Activated CD4-positive, alpha-beta memory T cell treated with anti-CD3 and anti-CD28 coated beads for 36 hours (primary cell): ENCODE measurements at places on chromosomes 5 and 9.

GRCh38 chr5:57855831-57856230 is 373.2 kb upstream of the ACTBL2 start:
- no peak for DNase-seq

GRCh38 chr5:168234133-168234532 is 57.3 kb upstream of the WWC1 start:
- no peak for DNase-seq

DNA sequence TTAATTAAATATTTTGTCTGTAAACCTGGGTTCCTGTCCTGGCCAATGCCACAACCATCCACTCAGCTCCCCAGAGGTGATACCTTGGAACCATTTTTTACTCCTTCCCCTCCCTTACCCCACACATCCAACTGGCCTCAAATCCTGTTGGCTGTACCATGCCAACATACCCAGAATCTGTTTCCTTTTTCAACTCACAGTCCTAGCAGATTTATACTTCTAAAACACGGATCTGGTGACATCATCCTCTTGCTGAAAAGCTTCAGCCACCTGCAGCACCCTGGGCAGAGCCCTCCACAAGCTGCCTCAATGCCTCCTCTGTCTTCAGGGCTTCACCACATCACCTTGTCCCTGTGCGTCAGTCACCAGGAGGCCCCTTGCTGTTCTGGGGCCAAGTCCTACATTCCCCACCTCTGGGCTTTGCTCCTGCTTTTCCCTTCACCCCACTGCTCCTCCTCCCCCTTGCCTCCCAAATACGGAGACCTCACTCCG is 14.9 kb downstream of the SEMA6A start:
- DNase-seq: no peak

- peak; percentile 15 for DNase-seq
Observed at GRCh38 chr9:70120834-70121510, 77.3 kb downstream of the MAMDC2 start.

DNA sequence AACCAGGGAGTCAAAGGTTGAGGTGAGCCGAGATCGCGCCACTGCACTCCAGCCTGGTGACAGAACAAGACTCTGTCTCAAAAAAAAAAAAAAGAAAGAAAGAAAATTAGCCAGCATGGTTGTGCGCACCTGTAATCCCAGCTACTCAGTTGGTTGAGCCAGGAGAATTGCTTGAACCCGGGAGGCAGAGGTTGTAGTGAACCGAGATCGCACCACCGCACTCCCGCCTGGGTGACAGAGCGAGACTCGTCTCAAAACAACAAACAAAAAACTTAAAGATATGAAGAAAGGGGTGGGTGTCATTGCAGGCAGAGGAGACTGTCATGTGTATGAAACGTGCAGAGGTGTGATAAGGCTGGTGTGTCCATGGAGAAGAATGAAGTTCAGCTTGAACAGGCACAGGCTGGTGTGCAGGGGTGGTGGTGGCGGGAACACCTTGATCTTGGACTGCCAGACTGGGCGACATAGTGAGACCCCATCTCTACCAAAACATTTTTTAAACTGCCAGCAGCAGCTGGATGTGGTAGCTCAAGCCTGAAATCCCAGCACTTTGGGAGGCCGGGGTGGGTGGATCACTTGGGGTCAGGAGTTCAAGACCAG is 69.6 kb downstream of the UGCG start:
- DNase-seq: no peak

GRCh38 chr5:132026516-132027008 is 15.1 kb upstream of the ACSL6 start:
- DNase-seq: peak; percentile 74

DNA sequence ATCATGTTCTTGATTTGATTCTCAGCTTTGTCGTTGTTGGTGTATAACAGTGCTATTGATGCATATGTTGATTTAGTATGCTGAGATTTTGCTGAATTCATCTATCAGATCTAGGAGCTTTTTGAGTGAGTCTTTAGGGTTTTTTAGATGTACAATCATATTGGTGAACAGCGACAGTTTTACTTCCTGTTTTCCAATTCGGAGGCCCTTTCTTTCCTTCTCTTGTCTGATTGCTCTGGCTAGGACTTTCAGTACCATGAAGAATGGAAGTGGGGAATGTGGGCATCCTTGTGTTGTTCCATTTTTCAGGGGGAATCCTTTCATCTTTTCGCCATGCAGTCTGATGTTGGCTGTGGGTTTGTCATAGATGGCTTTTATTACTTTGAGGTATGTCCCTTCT is 100.4 kb downstream of the SGCD start:
- no peak for DNase-seq

- no peak for DNase-seq
Observed at GRCh38 chr5:172280929-172281328, 2.6 kb downstream of the UBTD2 start.

DNA sequence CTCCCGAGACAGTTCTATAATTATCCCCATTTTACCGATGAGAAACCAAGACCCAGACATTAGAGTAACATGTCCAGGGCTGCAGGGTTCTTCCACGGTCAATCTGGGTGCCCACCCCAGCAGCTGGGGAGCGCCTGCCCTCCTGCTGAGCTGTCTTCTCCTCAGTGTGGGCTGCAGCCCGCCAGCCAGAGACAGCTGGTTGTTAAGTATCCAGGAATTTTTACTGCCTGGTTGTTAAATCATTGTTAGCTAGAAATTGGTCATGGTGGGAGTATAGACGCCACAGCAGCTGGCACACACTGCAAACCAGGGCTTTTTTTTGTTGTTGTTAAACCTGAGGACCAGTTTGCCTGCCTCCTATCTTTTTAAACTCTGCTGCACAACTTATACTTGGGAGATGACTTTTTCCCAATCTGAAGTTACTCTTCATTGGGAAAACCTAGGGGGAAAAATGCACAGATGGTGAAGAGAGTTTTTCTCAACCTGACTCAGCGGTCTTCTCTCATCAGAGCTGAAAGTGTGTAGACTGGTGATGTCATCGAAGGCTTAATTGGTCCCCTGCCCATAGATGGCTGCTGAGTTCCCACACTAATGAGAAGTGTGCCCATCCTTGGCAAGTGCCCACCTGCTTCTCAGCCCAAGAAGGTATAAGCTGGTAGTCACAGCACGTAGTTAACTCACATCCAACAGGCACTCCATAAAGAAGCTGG is 208.6 kb downstream of the DRD1 start:
- no peak for DNase-seq

GRCh38 chr9:106936680-106937079 is 73.7 kb downstream of the ZNF462 start:
- no peak for DNase-seq

DNA sequence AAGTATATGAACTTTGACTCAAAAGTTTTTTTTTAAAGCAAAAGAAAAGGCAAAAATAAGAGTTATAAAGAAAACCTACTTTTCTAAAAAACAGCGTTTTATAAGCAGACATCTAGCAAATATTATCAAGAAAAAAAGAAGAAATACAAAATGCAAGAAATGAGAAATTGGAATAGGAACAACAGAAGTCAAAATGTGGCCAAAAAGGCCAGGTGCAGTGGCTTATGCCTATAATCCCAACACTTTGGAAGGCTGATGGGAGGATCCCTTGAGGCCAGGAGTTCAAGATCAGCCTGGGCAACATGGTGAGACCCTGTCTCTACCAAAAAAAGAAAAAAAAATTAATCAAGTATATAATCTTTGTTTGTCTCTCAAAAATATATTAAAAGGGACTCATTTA is 35.9 kb downstream of the APTX start:
- no peak for DNase-seq

- no peak for DNase-seq
Observed at GRCh38 chr5:142445266-142445665, 120.4 kb upstream of the SPRY4 start.

- no peak for DNase-seq
Observed at GRCh38 chr9:72583370-72583769, 62.0 kb downstream of the TMC1 start.

DNA sequence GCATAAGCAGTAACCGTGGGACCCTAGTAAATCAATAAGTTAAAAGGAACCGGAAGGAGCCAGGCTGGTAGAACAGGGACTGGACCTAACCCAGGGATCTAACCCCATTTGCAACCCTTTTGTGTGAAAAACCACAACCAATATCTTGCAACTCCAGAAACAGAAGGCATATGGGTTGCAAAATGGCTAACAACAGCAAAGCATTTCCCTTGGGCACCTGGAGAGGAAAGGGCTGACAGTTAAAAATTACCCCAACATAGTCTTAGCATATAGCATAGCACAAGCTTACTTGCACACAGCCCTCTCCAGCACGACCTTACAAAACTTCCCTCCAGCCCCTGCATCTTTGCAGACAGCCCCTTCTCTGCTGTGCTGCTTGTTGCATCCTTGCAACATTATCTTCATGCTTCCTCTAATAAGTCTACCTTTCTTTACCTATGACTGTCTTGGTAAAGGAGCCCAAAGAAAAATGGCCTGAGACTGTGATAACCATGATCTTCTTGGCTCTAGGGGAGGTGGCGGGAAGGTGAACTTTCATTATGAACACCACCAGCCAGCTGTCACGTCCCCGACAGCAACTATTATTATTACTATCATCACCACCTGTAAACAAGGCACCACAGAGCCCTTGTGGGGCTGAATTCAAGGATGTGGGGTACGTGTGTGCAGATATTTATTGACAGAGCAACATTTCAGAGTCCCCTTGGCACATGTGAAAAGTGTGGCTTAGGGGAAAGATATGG is 49.8 kb downstream of the PRRC1 start:
- DNase-seq: peak; percentile 12
